ENCODE measurements at places on chromosomes 6 and 20.

DNA sequence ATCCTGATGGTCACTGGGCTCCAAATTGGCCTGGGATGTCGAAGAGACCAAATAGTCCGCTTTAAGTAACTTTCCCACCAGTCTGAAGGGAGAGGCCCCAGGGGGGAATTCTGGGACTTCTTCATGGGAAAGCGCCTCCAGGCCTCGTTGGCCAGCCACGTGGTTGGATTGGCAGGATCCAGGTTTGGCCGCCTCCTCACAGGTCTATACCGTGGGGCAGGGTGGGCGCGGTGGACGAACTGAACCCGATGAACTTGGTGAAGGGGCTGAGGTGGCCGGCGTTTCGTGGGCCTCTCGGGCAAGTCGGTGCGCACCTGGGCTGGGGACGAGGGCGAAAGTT is 297 bp downstream of the POM121L2 start:
- no peak for DNase-seq

- DNase-seq: no peak
Measured at GRCh38 chr20:16748308-16748900, at the start of gene OTOR. TSS of gene OTOR (plus strand) at chr20:16748358. CDS start at chr20:16748402, 44 bp downstream.

DNA sequence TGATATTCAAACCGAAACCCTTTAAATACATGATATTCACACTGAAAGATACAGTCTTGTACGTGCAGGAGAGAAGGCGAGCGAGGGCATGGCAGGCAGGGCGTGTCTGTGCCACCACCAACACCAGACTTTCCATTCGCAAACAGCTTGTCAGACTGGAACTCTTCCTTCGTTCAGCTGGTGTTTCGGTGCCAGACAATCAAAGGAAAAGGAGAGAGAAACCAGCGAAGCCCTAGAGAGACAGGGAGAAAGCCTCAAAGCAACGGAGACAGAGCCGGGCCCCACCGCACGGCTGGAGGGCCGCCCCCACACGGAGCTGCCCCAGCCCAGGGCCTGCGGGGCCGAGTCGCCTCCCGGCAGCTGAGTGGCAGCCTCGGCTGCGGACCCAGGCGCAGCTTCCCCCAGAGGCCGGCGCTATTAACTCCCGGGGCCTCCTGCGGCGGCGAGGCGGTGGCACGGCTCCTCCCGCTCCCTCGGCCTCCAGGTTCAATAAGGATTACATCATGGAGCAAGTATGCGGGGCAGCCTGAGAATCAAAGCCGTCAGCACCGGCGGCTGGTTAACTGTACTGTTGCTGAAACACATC is 32.1 kb upstream of the NR2E1 start:
- DNase-seq: no peak

DNA sequence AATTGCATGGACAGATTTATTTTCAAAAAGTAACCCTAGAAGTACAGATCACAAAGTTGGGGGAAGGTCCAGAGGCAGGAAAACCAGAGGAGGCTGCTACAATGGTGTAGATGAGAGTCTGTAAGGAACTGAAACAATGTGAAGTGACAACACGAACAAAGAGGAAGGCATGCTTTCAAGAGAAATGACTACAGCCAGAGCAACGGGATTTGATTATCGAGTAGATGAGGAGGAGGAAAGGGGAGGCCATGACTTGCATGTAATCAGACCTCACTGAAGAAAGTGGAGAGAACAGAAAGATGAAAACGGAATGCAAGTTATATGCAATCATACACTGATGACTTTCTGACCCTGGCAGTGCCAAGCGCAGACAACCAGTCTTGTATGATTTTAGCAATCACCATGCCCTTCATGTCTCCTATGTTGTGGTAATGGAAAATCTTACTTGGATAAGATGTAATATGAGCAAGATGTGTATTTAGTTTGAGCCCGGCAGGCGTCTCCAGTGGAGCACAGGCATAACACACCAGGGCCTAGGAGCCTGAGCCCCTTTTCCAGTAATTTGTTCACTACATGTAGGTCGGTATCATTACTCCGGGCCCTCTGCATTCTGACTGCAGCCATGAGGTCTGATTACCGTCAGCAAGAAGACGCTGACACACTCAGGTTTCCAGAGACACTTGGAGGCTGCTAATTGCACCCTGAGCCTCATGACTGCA is 34.0 kb upstream of the FAM83C start:
- DNase-seq: no peak

GRCh38 chr6:81834141-81834681 is 81.7 kb upstream of the TENT5A start:
- DNase-seq: no peak

DNA sequence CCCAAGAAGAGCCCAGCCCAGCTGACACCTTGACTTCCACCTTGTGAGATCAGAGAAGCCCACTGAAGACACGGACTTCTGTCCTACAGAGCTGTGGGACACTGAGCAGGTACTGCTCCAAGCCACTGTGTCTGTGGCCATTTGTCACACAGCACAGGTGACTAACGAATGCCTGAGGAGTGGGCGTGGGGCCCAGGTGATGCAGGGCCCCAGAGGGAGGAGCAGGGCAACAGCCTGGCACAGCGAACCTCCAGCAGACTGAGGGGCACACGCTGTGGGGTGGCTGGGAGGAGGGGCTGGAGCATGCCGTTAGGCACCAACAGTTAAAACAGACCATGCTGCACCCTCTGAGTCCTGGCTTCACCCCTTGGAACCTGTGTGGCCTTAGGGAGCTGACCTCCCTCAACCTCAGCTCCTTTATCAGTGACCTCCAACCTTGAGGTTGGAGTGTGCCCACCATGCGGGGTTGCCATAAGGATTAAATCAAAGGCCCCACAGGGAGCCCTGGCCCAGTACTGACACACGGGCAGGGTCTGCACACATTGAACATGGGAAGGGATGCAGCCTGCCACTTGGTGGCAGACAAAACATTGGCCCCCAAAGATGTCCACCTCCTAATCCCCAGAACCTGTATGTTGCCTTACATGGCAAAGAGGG is 119.9 kb upstream of the CST7 start:
- no peak for DNase-seq

DNA sequence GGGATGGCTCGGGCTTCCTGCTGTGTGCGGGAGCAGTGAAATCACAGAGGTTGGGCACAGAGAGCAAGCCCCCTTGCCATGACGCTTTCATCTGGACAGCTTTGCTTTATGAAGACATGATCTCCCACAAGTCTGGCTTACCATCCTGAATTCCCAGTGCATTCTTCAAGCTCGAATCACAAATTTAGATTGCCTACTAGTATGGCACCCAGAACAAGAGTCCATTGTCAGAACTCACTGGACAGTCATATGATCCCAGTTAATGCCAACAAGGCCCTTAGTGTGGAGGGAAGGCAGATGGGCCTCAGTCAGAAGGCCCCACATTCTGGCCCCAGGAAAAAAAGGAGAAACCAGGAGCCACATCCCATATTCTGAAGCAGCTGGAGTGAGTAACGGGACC is 147.3 kb upstream of the FOXQ1 start:
- DNase-seq: no peak

GRCh38 chr6:12173661-12174060 is 116.5 kb upstream of the EDN1 start:
- no peak for DNase-seq

DNA sequence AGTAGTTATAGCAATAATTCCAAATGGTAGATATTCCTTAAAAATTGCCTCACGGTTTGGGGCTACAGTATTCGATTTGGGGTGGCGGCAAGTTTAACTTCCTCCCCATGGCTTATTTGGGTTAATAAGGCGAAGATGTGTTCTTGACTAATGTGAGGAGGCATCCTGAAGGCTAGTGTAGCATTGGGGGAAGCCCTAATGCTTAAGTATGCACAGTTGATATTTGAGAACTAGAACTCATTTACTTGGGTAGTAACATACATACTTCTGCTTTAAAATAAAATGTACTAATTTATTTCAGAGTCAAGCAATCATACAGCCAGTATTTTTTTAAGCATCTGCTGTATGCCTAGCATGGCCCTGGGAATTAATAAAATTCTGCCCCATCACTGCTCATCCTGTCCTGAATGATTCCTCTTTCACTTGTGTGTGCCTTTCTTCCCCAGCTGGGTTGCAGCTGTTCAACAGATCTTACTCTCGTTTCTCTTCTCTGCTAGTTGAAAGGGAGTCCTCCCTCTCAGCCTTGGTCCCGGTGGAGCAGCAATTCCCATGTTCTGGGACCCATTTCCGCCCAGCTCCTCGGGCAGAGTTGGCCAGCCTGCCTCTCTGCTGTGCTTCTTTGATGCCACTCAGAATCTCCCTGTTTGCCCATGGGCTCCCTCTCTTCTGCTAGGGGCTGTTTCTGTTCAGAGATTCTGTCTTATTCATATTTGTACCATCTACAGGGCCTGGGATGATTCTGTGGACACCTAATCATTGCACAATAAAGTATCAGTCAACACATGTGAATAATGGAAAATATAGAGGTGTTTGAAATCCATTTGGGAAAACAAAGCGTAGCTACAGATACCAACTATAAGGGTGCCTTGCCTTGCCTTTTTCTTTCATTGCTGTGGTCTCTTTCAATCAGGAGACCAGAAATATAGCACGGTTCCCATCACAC is 104.8 kb downstream of the ARID1B start:
- DNase-seq: no peak

GRCh38 chr20:3325864-3326263 is 81.6 kb downstream of the DNAAF9 start:
- DNase-seq: no peak

GRCh38 chr20:38217791-38218565 is 42.6 kb downstream of the KIAA1755 start:
- DNase-seq: no peak

- DNase-seq: no peak
Measured at GRCh38 chr20:24895431-24895830, 53.6 kb upstream of the CST7 start.

- DNase-seq: no peak
Measured at GRCh38 chr20:46296526-46297250, 11.6 kb downstream of the CDH22 start.

- DNase-seq: no peak
Measured at GRCh38 chr6:52650941-52651340, 20.0 kb upstream of the TMEM14A start.

DNA sequence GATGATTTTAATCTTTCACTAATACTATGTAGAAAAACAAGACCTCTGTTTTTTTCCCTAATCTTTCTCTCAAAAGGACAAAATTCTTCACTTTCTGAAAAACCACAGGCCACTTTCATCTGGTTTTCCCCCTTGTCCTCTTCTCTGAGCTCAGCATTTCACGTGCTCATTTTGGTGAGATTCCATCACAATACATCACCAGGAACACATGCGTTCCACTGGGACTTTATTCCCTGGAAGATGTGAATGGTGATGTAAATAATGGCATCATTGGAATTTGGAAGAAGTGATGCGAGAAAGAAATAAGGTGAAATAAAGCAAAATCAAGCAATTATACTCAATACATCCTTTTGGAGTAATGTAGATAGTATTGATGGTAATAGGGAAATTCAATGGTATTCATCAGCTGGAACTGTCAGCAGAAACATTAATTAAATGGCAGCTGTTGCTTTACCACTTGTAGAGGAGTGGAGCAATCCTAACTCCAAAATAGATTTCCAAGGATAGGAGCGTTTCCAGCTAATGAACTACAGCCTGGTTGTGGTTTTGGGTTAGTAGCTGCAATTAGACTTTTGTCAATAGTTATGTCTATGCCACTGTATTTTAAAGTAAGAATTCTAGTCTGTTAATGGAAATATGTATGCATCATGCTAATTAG is 11.5 kb downstream of the FILIP1 start:
- no peak for DNase-seq

DNA sequence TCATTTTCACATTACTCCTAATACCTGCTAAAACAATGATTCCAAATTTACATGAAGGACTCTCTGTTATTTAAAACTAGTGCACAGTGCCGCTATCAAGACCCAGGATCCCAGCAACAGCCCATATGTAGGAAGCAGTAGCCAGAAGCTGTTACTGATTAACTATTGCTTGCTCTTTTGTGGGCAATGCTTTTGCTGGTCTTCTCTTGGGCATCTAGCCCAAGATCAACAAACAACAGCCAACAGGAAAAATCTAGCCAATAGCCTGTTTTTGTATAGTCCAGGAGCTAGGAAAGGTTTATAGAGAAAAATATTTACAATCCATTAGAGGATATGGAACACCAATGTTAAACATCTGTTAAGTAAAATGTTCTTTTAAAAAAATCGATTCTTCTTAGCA is 22.1 kb upstream of the TENT5A start:
- no peak for DNase-seq

DNA sequence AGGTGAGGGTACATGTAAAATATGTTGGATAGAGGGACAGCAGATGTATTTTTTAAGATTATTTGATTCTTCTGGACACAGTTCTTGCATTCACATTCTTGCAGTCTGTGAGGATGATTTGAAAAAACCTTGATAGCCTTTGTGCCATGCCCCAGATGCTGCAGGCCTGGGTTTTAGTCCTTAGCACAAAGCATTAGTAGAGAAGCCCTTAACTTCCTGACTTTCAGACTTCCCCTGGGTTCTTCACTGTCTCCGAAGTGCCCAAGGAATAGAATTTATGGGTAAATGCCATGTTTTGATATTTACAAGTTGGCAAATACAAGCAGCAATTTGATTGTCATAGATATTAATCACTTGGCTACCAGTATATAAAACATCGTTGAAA is 67.6 kb upstream of the SUPT3H start:
- no peak for DNase-seq

DNA sequence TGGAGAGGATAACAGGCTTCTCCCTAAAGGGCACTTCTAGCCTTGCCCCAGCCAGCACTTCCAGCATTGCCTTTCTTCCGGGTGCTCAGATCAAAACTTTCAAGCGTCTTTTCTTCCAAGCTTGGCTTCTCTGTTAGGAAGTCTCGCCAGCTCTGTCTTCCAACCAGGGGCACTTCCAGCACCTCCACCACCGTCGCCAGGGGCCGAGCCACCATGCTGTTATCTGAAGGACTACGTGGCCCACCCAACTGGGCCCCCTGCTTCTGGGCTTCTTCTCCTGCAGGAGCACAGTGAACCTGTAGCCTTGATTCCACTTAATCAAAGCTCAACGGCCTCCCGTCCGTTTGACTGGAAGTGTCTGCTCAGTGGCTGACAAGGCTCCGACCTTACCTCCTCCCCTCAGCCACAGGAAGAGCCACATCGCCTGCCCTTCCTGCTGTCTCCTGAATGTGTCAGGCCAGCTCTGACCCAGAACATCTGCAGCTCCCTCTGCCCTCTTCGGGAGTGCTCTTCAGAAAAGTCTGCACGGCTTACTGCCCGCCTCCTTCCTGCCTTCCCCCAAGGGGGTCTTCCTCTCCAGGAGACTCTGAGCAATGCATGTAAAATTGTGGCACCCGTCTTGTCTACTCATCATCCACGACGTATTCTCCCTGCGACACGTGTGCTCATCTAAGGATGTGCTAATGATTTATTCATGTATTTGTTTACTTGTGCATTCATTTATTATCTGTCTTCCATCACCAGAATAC is 527.0 kb downstream of the CDH26 start:
- no peak for DNase-seq

GRCh38 chr6:125668071-125668470 is 81.4 kb upstream of the HEY2 start:
- no peak for DNase-seq
